ENCODE measurements at places on chromosomes 6 and 20.

GRCh38 chr6:148212366-148212765 is 130.3 kb upstream of the SASH1 start:
- DNase-seq: no peak

DNA sequence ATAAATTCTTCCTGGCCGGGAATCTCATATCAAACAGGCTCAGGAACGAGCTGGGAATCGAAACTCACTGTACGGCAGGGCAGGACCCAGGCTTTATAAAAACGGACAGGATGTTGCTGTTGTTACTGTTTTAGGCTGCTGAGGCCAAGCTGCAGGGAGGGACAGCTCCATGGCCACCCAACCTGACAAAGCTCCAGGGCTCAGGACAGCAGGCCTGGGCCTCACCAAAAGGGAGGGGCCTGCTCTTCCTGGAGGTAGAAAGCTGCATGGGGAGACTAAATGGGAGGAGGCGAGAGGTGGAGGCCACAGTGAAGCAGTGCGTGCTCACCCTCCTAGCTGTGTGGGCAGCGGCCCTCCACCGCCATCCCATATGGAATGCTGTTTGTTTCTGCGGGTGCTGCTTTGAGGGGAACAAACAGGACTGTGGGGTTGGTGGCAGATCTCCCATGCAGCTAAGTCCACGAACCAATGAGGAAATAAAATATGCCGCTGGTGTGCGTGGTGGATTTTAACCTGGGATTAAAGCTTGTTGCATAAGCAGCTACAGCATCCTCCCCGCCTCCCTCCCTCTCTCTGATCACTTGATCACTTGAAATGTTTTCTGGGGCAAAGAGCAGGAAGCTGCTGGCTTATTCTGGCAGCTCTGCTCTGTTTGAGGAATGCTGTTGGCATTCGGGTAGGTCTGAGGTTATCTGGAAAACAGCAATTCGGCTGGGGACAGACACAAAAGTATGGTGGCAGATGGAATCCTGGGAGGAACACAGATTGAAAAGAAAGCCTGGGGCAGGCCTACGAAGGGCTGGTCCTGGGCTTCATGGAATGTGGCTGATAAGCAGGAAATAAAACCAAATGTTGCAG is 2.4 kb upstream of the ZMYND8 start:
- DNase-seq: no peak

DNA sequence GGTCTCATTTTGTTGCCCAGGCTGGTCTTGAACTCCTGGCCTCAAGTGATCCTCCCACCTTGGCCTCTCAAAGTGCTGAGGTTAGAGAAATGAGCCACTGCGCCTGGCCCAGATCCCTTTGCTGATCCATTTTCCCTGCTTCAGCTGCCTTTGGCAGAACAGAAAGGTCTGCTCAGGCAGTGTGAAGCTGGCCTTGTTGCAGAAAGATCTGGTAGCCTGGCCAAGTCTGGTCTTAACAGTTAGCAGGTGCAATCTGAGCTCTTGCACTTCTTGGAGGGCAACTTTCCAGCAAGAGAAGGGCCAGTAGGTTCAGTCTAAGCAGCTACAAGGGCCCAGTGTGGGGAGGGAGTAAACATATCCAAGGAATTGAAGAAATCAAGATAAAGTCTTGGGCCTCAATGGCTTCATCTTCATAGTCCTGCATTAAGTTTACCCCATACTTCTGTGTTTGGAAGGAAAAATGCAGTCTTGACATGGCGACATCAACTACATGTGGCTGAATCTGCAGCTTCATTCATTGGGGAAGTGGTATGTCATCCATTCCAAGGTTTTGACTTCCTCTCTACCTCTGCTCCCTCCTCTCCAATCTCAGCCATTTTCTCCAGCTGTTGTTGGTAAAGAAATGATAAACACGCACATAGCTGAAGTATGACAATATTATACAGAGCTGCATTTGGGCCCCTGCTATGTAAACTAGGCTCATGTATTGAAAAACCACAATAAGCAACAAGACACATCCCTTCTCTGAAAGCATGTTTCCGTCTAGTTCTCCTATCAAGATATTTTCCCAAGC is 39.0 kb upstream of the NEDD9 start:
- no peak for DNase-seq

GRCh38 chr6:81844686-81845085 is 92.2 kb upstream of the TENT5A start:
- no peak for DNase-seq

DNA sequence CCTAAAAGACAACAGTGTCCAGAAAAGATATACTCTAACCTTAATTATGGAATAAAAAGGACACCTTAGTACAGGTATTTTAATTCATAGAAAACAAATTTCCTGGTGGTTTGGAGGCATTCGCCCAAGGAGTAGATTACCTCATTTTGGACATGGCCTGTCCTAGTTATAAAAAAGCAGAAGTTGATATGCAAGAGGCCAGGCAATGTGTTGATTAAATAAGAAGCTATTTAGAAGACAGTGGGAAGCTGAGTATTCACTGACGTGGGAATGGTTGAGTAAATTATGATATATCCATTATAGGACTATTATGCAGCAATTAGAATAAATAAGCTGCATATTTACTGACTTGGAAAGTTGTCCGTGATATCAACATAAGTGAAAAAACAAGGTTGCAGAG is 314.9 kb downstream of the ALDH8A1 start:
- DNase-seq: no peak

Data from activated T-cell treated with anti-CD3 and anti-CD28 coated beads for 1 hour (primary cell).